ENCODE measurements at places on chromosomes 6 and 20. TPM values are rescaled to one million over a fixed set of nuclear protein-coding genes. Genes with fewer than 3 reads are reported as not detected.
A peak's percentile ranks its signal among the peaks of the same experiment; 100 is the strongest.

Gene KIAA0408
- 0.90 TPM for total RNA-seq

Gene DSP
- total RNA-seq, result 23.6 TPM

Gene HLA-DRB1
- not detected for total RNA-seq

DNA sequence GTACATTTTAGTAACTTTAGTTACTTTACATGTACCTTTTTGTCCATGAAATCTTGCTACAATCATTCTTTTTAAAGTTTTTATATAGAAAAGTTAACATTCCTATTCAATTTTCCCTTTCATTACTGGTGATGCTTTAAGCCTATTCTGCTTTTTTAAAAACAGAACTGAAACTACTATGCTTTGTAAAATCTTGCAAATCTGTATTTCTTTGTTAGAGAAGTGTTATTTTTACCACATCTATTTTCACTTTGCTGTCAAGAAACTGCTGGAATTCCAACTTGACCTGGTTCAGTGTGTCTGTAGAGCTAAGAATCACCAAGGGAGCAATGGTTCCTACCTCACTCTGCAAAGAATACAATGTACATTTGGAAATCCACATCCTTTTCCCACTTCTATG is 21.8 kb upstream of the SAMD5 start:
- no peak for DNase-seq

DNA sequence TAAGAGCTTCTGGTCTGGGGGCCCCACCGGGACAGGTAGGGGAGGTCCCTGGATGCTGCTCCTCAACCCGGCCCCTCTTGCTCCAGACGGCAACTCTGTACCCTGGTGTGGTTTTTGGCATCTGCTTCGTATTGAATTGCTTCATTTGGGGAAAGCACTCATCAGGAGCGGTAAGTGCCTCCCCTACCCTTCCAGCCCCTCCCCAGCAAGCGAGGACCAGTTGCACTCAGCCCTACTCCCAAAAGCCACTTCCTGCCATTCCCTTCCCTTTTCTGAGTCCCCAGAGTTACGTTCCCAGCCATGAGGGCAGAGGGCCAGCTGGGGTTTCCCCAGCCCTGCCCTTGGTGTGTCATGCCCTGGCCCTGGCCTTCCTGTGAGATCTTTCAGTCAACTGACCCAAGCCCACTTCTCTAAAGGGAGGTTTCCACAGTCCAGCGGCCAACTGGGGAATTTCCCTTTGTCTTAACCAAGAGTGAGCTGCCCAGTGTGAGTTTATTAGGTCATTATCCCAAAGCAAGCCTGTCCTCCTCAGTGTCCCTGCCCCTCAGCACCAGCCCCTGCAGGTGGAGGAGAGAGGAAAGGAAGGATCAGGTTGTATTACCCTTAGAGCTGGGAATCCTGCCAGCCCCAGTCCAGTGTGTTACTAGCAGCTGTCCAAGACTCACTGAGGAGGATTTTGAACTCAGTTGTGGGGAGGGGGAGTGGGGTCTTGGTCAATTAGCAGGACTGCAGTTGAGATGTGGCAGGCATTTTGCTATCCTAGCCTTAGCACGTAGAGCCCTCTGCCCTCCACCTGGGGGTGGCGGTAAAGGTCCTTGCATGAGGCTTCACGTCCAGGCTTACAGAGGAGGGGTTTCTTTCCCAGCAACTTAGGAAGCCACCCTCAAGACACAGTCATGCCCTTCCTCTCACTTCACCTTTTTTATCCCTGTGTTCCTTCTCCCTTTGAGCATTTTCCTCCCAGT is 45.8 kb downstream of the TM9SF4 start:
- peak; percentile 88 for DNase-seq

- peak; percentile 90 for DNase-seq
These were observed 162.2 kb downstream of the GJA1 start for GRCh38 chr6:121597654-121598053.

GRCh38 chr6:129908356-129908755 is 47.2 kb upstream of the TMEM244 start:
- no peak for DNase-seq

DNA sequence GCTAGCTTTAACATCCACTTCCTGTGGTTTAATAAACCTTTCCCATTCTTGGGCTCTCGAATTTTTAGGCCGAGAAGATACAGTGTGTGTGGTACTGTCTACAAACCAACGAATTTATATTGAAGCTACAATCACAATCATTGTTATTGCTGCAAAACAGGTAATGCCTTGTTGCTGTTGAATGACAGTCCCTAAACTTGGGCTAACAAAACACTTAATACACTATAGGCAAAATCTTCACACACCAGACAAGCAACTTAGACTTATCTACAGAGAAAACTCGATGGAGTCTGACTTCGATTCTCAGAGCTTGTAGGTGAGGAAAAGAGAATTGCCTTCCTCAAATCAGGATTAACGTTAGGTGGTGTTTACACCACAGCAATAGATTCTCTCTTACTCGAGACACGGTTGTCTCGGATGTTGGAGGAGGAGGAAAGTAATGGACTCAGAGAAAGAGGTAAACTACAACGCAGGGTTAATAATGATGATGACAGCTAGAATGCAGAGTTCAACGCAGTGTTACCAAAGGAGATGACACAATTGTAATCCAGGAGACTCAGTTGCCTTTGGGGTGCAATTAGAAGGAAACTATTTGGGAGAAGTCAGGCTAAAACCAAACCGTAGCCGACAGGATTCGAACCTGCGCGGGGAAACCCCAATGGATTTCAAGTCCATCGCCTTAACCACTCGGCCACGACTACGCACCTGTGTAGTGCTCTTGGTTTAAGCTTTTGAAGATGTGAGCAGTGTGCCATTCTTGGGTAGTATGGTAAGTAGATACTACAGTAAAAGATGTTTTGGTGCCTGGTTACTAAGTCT is 32.5 kb upstream of the ZNF184 start:
- DNase-seq, result peak; percentile 77

- no peak for DNase-seq
These were observed 6.6 kb upstream of the CCR6 start for GRCh38 chr6:167116109-167116837.

- DNase-seq, result no peak
These were observed 7.4 kb downstream of the TBP start for GRCh38 chr6:170561555-170561954.

Data from IMR-90 (cell line).